ENCODE measurements at places on chromosomes 4 and X.

DNA sequence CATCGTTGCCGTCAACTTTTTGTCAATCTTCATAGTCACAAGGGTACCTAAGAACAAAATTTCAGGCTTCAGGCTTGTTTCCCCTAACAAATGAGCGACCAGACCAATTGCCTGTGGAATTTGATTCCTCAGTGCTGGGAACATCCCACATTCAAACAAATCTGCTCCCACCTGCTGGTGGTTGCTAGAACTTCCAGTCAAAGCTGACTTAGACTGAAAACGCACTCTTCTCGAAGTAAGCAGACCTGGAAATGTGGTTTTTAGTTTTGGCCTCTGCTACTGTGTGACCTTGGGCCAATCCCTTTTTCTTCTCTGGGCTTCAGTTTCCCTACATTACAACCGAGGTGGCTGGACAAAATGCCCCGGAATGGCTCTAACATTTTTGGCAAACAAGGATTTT is 1.8 kb upstream of the GABRQ start:
- DNase-seq = no peak

DNA sequence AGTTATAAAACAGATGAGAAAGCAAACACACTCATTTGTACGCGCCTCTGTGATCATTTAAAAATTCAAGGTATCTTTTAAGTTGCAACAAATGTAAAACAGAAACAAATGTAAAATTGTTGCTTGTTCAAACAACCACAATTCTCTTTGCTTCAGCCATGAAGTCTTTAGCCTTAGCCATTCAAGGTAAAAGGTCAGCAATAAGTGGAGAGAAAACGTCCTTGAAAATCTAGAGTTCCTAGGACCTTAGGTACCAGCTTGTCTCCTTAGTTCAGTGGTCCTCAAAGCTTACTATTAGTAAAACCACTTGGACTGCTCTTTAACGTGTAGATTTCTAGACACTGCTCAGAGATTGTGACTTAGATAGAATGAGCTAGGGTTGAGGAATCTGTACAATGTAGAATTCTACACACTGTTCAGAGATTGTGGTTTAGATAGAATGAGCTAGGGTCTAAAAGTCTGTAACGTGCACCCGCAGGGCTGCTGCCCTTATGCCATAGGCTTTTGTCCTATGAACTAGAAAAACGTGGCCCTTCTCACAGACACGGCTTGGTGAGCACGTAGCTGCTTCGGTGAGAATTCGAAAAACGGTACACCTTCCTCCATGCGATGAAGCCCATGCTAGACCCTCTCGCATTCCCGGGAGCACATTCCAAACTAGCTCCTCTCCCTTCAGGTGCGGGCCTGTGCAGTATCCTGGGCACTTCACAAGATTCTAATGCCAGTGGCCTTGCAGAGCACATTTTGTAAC is 1.7 kb downstream of the PLAC8 start:
- DNase-seq = no peak

DNA sequence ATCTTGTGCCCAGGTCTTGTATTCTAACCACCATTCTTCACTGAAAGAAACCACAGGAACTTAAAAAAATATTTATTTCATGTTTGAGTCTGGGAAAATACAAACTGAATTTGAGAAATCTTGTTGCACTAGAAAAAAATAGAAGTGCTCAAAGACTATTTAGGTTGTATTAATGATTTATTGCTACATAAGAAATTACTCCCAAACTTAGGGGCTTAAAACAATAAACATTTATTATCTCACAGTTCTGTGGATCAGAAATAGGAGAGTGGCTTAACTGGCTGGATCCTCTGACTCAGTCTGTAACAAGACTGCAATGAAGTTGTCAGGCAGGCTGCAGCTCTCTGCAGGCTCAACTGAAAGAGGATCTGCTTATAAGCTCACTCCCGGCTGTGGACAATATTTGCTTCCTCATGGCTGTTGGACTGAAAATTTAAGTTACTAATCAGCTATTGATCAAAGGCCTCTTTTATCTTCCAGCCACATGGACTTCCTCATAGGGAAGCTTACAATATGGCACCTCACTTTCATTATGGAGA is 295.4 kb upstream of the FAM241A start:
- no peak for DNase-seq

GRCh38 chr4:3679851-3680311 is 86.3 kb upstream of the ADRA2C start:
- peak; percentile 29 for DNase-seq

DNA sequence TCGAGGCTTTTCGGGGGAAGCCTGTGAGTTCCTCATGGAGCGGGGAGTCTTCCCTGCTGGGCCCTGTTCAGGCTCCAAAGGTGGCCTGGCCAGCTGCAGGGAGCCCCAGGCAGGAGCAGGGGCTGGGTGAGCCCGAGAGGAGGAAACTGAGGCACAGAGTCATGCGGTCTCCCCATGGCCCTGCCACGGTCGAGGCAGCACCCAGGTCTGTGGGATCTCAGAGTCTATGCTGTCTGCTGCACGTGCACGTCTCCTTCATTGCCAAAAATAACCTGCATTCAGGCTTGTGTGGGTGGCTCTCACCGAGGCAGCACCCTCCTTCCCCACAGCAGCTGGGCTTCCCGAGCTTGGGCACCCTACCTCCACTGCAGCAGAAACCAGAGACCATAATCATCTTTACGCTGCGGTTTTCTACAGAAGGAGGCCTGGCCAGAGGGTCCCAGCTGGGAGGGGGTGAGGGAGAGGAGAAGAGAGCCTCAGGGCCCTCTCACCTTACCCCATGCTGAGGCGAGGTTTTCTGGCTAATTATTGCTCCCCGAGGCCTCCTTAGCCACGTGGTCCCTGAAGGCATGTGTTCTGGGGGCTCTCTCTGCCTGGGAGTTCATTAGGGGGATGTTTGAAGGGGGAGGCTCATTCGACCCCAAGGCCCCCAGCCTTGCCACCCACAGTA is 64.3 kb downstream of the CPZ start:
- no peak for DNase-seq
